ENCODE measurements at places on chromosomes 7 and 10. TPM values are rescaled to one million over a fixed set of nuclear protein-coding genes. Genes with fewer than 3 reads are reported as not detected.
A peak's percentile ranks its signal among the peaks of the same experiment; 100 is the strongest.

GRCh38 chr10:93771354-93771753 lies 13.6 kb downstream of the LGI1 start:
- DNase-seq = no peak

GRCh38 chr7:50477640-50478039 lies 27.5 kb upstream of the FIGNL1 start:
- DNase-seq = no peak

DNA sequence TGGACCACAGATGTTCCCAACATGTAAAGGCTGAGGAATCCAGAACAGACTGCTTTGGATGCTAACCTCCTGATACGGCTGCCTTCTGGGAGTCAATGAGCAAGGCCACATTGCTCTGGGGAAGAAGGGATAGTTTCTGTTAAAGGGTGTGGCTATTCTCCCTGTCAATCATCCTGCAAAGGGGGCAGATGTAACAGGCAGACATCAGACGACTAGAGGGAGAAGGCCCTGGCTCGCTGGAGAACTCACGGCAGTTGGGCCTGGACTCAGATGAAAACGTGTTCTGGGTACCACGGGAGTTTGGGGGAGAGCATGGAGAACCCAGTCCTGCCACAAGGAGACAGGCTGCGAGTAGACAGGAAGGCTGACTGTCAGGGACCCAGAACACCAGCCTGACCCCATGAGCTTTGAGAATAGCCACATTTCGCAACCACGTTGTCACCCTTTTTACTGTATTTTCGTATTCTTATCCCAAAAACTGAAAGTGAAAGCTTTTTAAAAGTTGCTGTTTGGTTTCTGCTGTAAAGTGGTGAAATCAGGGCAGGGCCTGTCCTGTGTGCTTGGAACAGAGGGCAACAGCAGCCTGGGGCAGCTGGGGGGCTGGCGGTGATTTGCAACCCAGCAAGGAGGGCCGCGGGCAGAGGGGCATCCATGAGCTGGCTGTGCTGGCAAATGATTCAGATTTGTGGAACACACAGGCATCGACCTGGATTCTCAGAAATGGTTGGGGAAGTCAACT lies 95.3 kb downstream of the MYOF start:
- peak; percentile 34 for DNase-seq

The GNB2 gene
- total RNA-seq = 125 TPM

DNA sequence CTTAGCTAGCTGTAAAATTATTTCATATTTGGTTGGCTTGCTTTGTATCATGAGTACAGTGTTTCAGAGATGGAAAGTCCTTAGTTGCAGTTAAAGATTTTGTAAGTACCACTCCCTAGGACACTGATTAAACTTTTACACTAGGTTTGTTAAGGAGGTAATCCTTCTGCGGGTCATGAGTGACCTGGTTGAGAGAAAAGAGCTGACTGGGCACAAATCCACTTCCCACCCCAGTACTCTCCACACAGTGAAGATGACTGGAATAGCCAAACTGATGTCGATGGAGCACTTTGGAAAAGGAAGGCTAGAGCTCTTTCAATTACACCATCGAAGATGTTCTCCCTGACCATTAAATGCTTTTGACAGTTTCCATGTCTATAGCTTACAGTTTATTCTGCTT lies 191.9 kb downstream of the CSTF2T start:
- DNase-seq = no peak

The PURB gene
- total RNA-seq = 28.2 TPM

- DNase-seq = no peak
These were observed 9.3 kb downstream of the ATP6V0E2 start for GRCh38 chr7:149883048-149883438.

- no peak for DNase-seq
These were observed 1087.0 kb upstream of the AUTS2 start for GRCh38 chr7:68511281-68511680.

Data from RPMI7951 (cell line).